ENCODE measurements at places on chromosomes 5 and 9.

GRCh38 chr5:123155446-123155960, 66.5 kb downstream of the PRDM6 start:
- no peak for DNase-seq
- H3K27me3 ChIP-seq, result no peaks in the 10 kb centered on the region
- no peaks in the 10 kb centered on the region for H3K36me3 ChIP-seq
- peaks cover 12% of the 10 kb centered on the region for H3K4me1 ChIP-seq
- no peak overlapping the region for H3K4me3 ChIP-seq

GRCh38 chr5:176540476-176540899, 3.3 kb upstream of the RNF44 start:
- no peaks in the 10 kb centered on the region for H3K36me3 ChIP-seq
- no peak overlapping the region for H3K4me3 ChIP-seq
- H3K27ac ChIP-seq, result no peak overlapping the region
- no peak for DNase-seq
- peaks cover 26% of the 10 kb centered on the region for H3K4me1 ChIP-seq

GRCh38 chr9:13810510-13810909, 503.4 kb downstream of the NFIB start:
- no peak for DNase-seq
- H3K4me1 ChIP-seq, result no peaks in the 10 kb centered on the region
- H3K4me3 ChIP-seq, result no peak overlapping the region
- no peaks in the 10 kb centered on the region for H3K36me3 ChIP-seq
- no peak overlapping the region for H3K27ac ChIP-seq

DNA sequence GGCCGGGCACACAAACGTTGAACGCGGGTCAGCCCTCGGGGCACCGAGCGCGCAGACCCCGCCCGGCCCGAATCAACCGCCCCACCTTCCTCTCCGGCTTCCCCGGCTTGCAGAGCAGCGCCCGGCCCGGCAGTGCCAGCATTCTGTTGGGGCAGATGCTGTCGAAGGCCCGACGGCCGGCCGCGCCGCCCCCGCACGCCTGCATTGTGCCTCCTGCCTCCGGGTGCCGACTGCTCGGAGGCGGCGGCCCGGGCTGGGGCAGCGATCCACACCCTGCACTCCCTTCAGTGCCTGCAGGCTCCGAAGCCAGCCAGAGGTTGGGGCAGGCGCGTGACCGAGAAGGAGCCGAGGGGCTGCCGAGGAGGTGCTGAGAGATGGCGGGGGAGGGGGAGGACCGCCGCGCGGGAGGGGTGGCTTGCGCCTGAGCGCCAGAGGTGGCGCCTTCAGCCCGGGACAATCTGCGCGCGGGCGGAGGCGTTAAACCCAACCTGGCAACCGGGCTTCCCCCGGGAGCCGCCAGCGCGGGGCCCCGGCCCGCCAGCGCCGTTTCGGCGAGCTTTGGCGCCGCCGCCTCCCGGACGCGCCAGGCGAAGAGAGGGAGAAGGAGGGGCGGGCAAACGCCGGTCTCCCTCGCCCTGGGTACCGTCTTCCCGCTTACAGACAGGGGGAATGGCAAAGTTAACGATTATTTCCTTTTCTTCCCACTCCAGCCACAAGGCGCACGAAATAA, at the start of gene MCIDAS:
Gene MCIDAS, minus strand, starts transcription at position 382 of the 730 bp plus-strand sequence. Its CDS starts 177 bp downstream, at position 205.
- no peaks in the 10 kb centered on the region for H3K36me3 ChIP-seq
- DNase-seq, result peak; percentile 70
- H3K4me3 ChIP-seq, result peak within 1 kb of the TSS; percentile 34
- no peak within 1 kb of the TSS for H3K27ac ChIP-seq

- no peaks in the 10 kb centered on the region for H3K4me1 ChIP-seq
- peaks cover 9% of the 10 kb centered on the region for H3K27me3 ChIP-seq
- no peak overlapping the region for H3K4me3 ChIP-seq
- DNase-seq, result no peak
These were observed 46.3 kb upstream of the FOXE1 start for GRCh38 chr9:97806721-97807120.

- no peaks in the 10 kb centered on the region for H3K36me3 ChIP-seq
- peak overlapping the region; percentile 53 for H3K27ac ChIP-seq
- no peaks in the 10 kb centered on the region for H3K27me3 ChIP-seq
- peak overlapping the region; percentile 54 for H3K4me3 ChIP-seq
- H3K4me1 ChIP-seq, result peaks cover 21% of the 10 kb centered on the region
These were observed 183.9 kb downstream of the C9orf50 start for GRCh38 chr9:129436751-129437625.

GRCh38 chr9:92100237-92100911, 14.8 kb downstream of the SPTLC1 start:
- H3K36me3 ChIP-seq, result peaks cover 9% of the 10 kb centered on the region
- no peaks in the 10 kb centered on the region for H3K4me1 ChIP-seq
- DNase-seq, result no peak
- H3K4me3 ChIP-seq, result no peak overlapping the region

GRCh38 chr9:78598120-78598519, 301.2 kb downstream of the PSAT1 start:
- DNase-seq, result no peak
- H3K36me3 ChIP-seq, result no peaks in the 10 kb centered on the region
- H3K4me3 ChIP-seq, result no peak overlapping the region
- no peak overlapping the region for H3K27ac ChIP-seq

GRCh38 chr5:53893626-53894025, 333.2 kb downstream of the NDUFS4 start:
- H3K36me3 ChIP-seq, result no peaks in the 10 kb centered on the region
- no peaks in the 10 kb centered on the region for H3K27me3 ChIP-seq

DNA sequence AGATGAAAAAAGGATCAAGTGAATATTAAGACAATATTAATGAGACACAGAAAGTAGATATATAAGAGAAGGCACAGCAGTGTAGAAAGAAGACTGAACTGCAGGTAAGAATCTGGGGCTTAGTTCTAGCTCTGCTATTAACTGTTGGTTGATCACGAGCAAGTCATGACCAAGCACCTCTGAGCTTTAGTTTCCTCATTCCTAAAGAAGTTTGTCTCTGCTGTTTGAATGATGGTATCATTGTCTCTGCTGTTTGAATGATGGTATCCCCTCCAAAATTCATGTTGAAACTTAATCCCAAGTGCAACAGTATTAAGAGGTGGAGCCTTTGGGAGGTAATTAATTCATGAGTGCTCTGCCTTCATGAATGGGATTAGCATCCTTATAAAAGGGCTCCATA, 2.5 kb upstream of the NME5 start:
- H3K4me1 ChIP-seq, result peaks cover 4% of the 10 kb centered on the region
- H3K27me3 ChIP-seq, result no peaks in the 10 kb centered on the region
- no peak for DNase-seq
- no peak overlapping the region for H3K4me3 ChIP-seq
- no peaks in the 10 kb centered on the region for H3K36me3 ChIP-seq
- no peak overlapping the region for H3K27ac ChIP-seq

DNA sequence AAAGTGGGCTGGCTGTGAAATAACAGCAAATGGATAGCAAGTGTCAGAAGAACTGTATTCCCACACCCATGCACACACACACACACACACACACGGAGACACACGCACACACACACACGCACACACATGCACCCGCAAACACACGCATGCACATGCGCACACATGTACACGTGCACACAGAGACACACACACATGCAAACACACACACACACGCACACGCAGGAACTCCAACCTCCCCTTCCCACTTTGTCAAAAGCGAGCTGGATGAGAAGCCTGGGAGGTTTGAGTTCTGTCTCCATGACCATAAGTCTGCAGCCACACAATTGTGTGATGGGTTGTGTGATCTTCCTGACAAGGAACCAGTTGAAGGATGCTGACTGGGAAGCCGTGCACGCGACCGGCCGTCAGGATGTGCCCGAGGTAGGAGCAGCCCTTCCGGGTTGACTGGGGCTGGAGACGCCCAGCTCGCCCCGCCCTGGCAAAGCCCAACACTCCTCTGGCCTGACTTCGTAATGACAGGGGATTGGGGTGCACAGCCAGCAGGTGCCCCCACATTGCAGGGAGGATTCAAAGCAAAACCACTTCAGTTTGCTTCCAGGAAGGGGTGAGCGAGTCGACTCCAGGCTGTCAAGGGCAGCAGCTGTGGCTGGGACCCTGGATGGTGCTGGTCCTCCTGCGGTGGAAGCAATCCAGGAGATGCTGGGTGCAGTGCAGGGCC, 29.3 kb upstream of the NKD2 start:
- no peaks in the 10 kb centered on the region for H3K27me3 ChIP-seq
- no peak for DNase-seq
- no peak overlapping the region for H3K27ac ChIP-seq
- H3K4me3 ChIP-seq, result no peak overlapping the region
- H3K36me3 ChIP-seq, result no peaks in the 10 kb centered on the region

- no peak overlapping the region for H3K4me3 ChIP-seq
- peaks cover 19% of the 10 kb centered on the region for H3K36me3 ChIP-seq
- H3K4me1 ChIP-seq, result peaks cover 75% of the 10 kb centered on the region
- no peaks in the 10 kb centered on the region for H3K27me3 ChIP-seq
- no peak for DNase-seq
- H3K27ac ChIP-seq, result peak overlapping the region; percentile 78
These were observed 28.2 kb downstream of the RNF145 start for GRCh38 chr5:159181152-159181551.

- H3K27ac ChIP-seq, result no peak overlapping the region
- no peak overlapping the region for H3K4me3 ChIP-seq
- no peaks in the 10 kb centered on the region for H3K36me3 ChIP-seq
- DNase-seq, result no peak
These were observed 355.7 kb downstream of the ARHGEF28 start for GRCh38 chr5:73981704-73982103.

- H3K36me3 ChIP-seq, result no peaks in the 10 kb centered on the region
- no peak overlapping the region for H3K27ac ChIP-seq
- H3K4me1 ChIP-seq, result peaks cover 9% of the 10 kb centered on the region
- no peaks in the 10 kb centered on the region for H3K27me3 ChIP-seq
- H3K4me3 ChIP-seq, result no peak overlapping the region
These were observed 71.3 kb downstream of the TMC1 start for GRCh38 chr9:72592502-72593403.

- H3K4me1 ChIP-seq, result peaks cover 23% of the 10 kb centered on the region
- no peaks in the 10 kb centered on the region for H3K27me3 ChIP-seq
- H3K36me3 ChIP-seq, result no peaks in the 10 kb centered on the region
- peak overlapping the region; percentile 91 for H3K4me3 ChIP-seq
- no peak for DNase-seq
These were observed 631 bp upstream of the RCL1 start for GRCh38 chr9:4792054-4792571.

GRCh38 chr5:31442058-31442745, 89.7 kb downstream of the DROSHA start:
- no peak overlapping the region for H3K27ac ChIP-seq
- no peaks in the 10 kb centered on the region for H3K27me3 ChIP-seq
- no peak overlapping the region for H3K4me3 ChIP-seq
- no peaks in the 10 kb centered on the region for H3K4me1 ChIP-seq

DNA sequence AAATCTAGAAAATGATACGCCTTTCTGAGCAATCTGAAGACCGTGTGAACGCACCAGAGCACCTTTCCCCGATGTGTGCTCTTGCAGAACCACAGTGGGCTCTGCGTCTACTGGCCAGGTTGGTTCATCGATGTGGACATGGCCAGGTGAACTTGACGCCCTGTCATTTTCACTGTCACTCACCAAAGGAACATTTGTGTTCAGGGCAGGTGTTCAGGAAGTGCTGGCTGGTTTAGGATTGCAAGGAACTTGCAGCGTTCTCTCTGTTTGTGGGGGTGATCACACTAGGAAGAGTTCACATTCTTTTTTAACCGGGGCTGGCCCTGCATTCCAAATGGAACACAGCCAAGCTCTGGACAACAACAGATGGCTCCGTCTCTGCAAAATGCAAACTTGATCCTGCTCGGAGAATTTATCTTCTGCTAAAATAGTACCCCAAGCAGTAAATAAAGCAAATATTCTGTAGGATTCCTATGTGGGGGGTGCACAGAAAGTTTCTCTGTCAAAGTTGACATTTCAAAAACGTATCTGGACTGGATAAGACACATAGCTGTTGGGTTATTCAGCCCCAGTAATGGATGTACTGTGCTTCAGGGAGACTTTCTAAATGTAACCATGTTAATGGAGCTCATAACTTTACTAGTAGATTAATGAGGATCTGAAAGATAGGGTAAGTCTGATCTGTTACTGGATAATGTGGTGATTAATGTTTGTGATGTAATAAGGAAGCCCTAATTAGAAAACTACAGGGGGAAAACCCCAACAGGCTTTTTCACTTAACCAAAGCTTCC, 45.7 kb upstream of the FANCC start:
- no peak overlapping the region for H3K4me3 ChIP-seq
- H3K36me3 ChIP-seq, result no peaks in the 10 kb centered on the region
- H3K27ac ChIP-seq, result no peak overlapping the region
- DNase-seq, result no peak
- no peaks in the 10 kb centered on the region for H3K4me1 ChIP-seq

DNA sequence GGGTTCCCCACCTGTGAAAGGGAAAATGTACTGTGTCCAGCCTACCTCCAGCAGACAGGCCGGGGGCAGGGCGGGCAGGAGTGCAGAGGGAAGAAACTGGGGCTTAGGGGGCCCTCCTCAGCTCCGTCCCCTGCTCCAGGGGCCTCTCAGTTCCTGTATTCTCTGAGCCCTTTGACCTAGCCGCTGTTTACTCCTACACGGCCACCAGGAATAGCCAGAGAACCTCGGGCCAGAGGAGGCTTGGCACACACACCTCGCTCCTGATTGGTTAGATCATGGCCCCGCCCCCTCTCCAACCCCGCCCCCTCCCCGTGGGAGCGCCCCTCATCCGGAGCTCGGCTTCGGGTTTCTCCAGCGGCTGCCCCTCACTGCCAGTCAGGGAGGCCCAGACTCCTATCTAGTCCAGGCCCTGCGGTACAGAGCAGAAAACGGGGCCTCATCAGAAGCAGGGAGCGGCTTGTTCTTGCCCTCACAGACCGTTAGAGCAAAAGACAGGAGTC, 2.2 kb downstream of the ST6GALNAC6 start:
- peaks cover 39% of the 10 kb centered on the region for H3K36me3 ChIP-seq
- H3K4me1 ChIP-seq, result peaks cover 43% of the 10 kb centered on the region
- peak overlapping the region; percentile 96 for H3K4me3 ChIP-seq
- H3K27ac ChIP-seq, result peak overlapping the region; percentile 94
- no peaks in the 10 kb centered on the region for H3K27me3 ChIP-seq

DNA sequence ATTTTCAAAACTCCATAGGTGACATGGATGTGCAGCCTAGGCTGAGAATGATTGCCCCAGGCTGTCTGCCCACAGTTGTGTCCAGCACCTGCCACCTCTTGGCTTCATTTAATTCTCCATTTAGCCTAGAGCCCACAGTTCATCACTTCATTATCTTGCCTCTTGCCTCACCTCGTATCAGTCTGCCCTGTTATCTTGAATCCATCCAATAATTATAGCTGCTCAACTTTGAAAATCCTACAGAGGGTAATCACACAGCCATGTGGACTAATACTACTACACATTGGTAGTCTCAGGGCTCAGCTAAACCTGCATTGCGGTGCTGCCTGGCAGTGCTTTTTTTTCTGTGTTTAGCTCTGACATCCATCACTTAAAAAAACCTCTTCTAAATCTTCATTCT, 7.4 kb downstream of the UGCG start:
- no peaks in the 10 kb centered on the region for H3K27me3 ChIP-seq
- H3K36me3 ChIP-seq, result no peaks in the 10 kb centered on the region
- no peak overlapping the region for H3K27ac ChIP-seq
- peaks cover 59% of the 10 kb centered on the region for H3K4me1 ChIP-seq

GRCh38 chr9:79911724-79912123, 340.0 kb downstream of the TLE4 start:
- no peak for DNase-seq
- H3K27ac ChIP-seq, result no peak overlapping the region
- no peak overlapping the region for H3K4me3 ChIP-seq

GRCh38 chr5:159616952-159617351, 286.7 kb upstream of the IL12B start:
- H3K4me3 ChIP-seq, result no peak overlapping the region
- DNase-seq, result no peak
- no peaks in the 10 kb centered on the region for H3K4me1 ChIP-seq
- H3K27ac ChIP-seq, result no peak overlapping the region
- no peaks in the 10 kb centered on the region for H3K36me3 ChIP-seq

- H3K27ac ChIP-seq, result peak overlapping the region; percentile 70
- no peak overlapping the region for H3K4me3 ChIP-seq
- no peak for DNase-seq
- H3K27me3 ChIP-seq, result no peaks in the 10 kb centered on the region
- no peaks in the 10 kb centered on the region for H3K36me3 ChIP-seq
- H3K4me1 ChIP-seq, result peaks cover 8% of the 10 kb centered on the region
These were observed 56.1 kb downstream of the PCDH1 start for GRCh38 chr5:141822144-141822543.
